DMS 273 treated with DMSO at 0.1 percent for 48 hours (cell line): ENCODE measurements at places on chromosomes 7 and 10.

DNA sequence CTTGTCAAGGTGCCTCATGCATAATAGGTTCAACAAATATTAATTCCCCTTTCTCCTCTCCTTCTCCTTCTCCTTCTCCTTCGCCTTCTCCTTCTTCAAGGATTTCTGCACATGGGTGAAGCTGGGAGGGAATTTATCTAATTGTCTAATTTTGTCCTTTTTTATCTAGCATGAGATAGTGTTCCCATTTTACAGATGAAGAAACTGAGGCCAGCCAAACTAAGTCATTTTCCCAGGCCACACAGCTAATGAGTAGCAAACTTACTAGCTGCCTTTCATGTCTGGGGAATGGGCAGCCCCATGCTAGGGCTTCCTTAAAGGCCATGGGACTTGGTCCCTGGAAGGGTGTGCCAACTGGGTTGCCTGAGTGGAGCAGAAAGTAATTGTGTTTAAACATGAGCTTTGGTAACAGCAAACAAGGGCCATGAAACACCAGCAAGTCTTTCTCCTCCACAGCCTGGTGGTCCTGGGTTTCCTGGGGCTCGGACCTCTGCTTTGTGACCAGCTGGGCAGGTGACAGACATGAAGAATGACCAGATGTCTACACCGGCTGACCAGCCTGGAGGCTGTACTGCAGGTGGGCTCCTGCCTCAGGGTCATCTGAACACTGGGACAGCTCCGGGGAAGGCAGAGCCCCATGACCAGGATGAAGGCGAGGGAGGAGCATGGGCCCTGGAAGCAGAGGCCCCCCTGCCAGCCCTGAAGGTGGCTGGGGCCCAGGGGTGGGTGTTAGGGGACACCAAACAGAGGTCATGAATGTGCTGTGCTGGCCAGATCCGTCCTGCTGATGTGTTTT lies 138.0 kb downstream of the PTPN20 start:
- DNase-seq = no peak

DNA sequence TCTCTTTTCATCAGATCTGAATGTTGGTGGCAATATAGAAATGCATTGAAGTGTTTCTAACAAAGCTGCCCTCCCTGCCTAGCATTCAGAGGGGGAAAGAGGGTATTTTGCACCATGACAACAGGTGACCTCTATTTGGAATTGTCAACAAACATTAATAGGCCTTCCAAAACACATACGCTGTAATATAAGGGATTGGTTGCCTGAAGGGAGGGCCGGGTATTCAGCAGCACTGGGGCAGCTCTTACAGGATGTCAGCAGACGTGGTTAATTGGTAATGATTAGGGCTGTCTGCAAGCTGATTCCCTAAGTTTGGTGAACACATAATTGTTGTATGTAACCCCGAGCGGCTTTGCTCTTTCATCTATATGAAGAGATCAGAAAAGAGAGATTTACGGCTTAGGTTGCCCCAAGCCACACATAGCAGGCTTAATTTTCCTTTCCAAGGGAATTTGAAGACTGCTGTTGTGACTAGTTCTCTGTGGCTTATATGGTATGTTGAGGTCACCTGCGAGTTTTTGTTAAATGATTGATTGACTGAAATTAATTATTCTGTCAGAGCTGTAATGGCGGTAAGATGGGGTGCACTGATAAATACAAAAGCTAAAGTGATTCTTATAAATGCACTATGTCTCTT lies 759.3 kb downstream of the LRMDA start:
- no peak for DNase-seq

GRCh38 chr10:120732643-120733313 lies 118.4 kb upstream of the WDR11 start:
- DNase-seq = no peak

- DNase-seq = no peak
These were observed 28.0 kb downstream of the NIPSNAP2 start for GRCh38 chr7:55992346-55992745.

DNA sequence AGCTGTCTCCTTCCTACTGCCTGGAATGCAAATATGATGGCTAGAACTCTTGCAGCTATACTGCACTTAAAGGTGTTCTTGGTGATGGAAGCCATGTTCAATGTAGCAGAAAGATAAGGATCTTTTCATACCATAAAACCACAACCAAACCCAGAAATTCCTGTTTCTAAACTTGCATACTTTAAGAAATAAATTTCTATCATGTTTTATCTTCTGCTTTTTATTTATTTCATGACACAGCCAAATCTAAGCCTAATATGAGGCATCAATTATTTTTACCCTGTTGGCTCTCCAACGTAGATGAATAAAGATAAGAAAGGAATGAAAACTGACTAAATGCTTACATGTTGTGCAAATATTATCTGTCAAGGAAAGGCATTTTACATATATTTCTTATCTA lies 224.1 kb downstream of the DOCK4 start:
- no peak for DNase-seq

- no peak for DNase-seq
These were observed 26.6 kb downstream of the FGF8 start for GRCh38 chr10:101749047-101750016.

- DNase-seq = no peak
These were observed 161.2 kb downstream of the CELF2 start for GRCh38 chr10:11178606-11179515.

DNA sequence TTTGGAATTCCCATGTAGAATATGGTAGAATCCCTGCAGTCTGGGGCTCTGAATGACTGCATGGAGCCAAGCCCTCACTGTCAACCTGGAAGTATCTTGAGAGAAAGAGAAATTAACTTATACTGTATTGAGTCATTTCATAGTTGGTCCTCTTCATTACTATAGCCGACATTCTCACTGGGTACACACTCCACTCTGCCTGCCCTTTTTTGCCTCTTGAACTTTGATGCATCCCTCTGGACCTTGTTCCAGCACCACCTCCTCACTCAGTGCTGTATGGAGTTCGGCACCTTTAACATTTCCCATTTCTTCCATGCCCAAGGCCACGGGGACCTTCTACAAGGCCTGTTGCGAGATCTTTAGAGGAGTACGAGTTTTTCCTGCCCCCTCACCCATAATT lies 4.6 kb upstream of the ARHGAP22 start:
- no peak for DNase-seq

GRCh38 chr7:27641581-27642230 lies 21.0 kb downstream of the HIBADH start:
- no peak for DNase-seq

DNA sequence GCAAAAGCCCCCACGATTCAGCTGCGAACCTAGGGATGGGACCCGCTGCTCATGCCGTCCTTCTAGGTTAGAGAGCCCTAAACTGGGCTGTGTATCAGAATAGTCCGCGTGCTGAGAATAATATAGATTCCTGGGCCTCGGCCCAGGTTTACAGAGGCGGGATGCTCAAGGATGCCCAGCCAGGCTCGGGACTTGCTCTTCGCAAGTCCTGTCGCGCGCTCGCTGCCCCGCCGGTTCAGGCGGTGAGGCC lies 266 bp upstream of the STMP1 start:
- no peak for DNase-seq

- DNase-seq = no peak
These were observed 501.1 kb downstream of the TNS3 start for GRCh38 chr7:47080816-47081215.
